ENCODE measurements at places on chromosomes 13 and 19. TPM values are rescaled to one million over a fixed set of nuclear protein-coding genes. Genes with fewer than 3 reads are reported as not detected.

Gene RAB3D
- total RNA-seq: 16.3 TPM

Gene TMEM59L
- 2.2 TPM for total RNA-seq

Gene ANGPTL8
- total RNA-seq: not detected

Gene SBK2
- total RNA-seq: not detected

Gene CDK8
- 13.6 TPM for total RNA-seq

Gene UHRF1
- 2.3 TPM for total RNA-seq

Gene GZMM
- not detected for total RNA-seq
